ENCODE measurements at places on chromosomes 2 and 18.
A peak's percentile ranks its signal among the peaks of the same experiment; 100 is the strongest.

GRCh38 chr2:230537531-230537976 lies 121.6 kb downstream of the SP100 start:
- no peak overlapping the region for H3K4me3 ChIP-seq
- H3K4me1 ChIP-seq = no peaks in the 10 kb centered on the region
- H3K27me3 ChIP-seq = no peaks in the 10 kb centered on the region
- no peak for DNase-seq
- H3K27ac ChIP-seq = no peak overlapping the region
- H3K36me3 ChIP-seq = no peaks in the 10 kb centered on the region

DNA sequence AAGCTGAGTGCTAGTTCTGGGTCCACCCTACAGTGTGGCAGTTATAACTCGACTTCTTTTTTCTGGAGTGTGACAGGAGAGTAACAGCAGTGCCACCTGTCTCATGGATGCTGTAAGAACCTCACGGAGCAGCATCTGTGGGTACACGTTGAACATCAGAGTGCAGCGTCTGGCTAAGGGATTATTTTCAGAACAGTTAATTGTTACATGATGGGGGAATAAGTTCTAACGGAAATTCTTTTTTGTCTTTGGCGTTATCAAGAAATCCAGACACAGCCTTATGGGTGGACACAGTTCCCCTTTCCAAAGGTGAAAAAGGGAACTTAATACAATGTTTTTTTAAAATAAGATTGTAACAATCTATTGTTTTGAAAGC lies 28.3 kb upstream of the TOGARAM2 start:
- H3K4me3 ChIP-seq = no peak overlapping the region
- H3K36me3 ChIP-seq = peaks cover 18% of the 10 kb centered on the region
- peaks cover 30% of the 10 kb centered on the region for H3K4me1 ChIP-seq
- peak overlapping the region; percentile 61 for H3K27ac ChIP-seq
- no peak for DNase-seq

- H3K27ac ChIP-seq = no peak overlapping the region
- peak overlapping the region; percentile 10 for H3K4me3 ChIP-seq
- H3K27me3 ChIP-seq = peaks cover 100% of the 10 kb centered on the region
- H3K4me1 ChIP-seq = peaks cover 21% of the 10 kb centered on the region
- H3K36me3 ChIP-seq = no peaks in the 10 kb centered on the region
These were observed 4.3 kb downstream of the RAX start for GRCh38 chr18:59268721-59269562.

- H3K4me1 ChIP-seq = no peaks in the 10 kb centered on the region
- no peaks in the 10 kb centered on the region for H3K36me3 ChIP-seq
- no peak overlapping the region for H3K27ac ChIP-seq
- H3K27me3 ChIP-seq = no peaks in the 10 kb centered on the region
- DNase-seq = no peak
- no peak overlapping the region for H3K4me3 ChIP-seq
These were observed 67.8 kb downstream of the TMEFF2 start for GRCh38 chr2:192126912-192127311.

GRCh38 chr2:35821675-35822074 lies 533.9 kb upstream of the CRIM1 start:
- H3K36me3 ChIP-seq = no peaks in the 10 kb centered on the region
- H3K27ac ChIP-seq = no peak overlapping the region
- H3K4me1 ChIP-seq = no peaks in the 10 kb centered on the region
- no peaks in the 10 kb centered on the region for H3K27me3 ChIP-seq

DNA sequence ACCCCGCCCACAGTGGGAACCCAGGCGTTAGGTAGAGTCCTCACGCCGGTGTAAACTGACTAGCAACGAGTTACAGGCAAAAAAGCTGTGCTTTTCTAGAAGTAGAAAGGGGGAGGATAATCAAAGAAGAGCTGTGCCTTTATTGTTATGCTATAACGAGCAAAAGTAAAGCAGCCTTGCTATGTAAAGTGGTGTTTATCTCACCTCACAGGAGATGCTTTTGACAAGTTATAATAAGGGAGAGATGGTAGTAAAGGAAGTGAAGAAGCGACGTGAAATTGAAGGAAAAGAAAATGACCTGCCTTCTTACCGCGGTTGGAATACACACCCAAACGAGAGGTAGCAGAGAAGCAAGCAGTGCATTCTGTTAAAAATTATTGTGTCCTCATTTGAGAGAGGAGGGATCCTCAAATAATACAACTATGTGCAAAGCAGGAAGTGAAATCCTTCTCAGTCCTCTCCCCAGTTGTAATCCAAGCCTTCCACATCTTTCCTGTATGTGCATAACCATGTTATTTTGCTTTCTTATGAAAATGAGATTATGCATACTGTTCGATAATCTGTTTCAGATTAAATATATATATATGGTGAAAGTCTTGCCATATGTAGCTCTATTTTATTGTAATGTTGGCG lies 962 bp downstream of the TANK start:
- H3K27ac ChIP-seq = peak overlapping the region; percentile 94
- H3K27me3 ChIP-seq = no peaks in the 10 kb centered on the region
- H3K36me3 ChIP-seq = peaks cover 48% of the 10 kb centered on the region
- peaks cover 43% of the 10 kb centered on the region for H3K4me1 ChIP-seq
- DNase-seq = no peak
- H3K4me3 ChIP-seq = peak overlapping the region; percentile 77

GRCh38 chr2:124501575-124502152 lies 476.6 kb downstream of the CNTNAP5 start:
- DNase-seq = no peak
- no peaks in the 10 kb centered on the region for H3K27me3 ChIP-seq
- H3K36me3 ChIP-seq = no peaks in the 10 kb centered on the region
- H3K4me1 ChIP-seq = no peaks in the 10 kb centered on the region
- H3K4me3 ChIP-seq = no peak overlapping the region

DNA sequence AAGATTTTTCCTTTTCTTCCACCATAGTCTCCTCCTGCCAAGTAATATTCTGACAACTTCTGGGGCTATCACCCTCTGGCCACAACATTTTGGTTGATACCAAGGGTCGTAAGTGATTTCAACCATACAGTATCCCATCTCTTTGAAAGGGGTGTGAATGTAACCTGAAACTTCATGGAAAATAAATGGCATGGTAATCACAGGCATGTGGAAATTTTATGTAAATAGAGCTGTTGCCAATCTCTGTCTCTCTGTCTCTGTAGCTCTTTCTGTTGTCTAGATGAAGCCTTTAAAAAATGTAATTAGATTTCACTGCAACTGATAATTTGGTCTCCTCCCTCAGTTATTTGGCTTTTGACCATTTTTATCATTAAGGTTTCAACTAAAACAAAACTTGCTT lies 125.6 kb upstream of the RPRM start:
- H3K4me1 ChIP-seq = no peaks in the 10 kb centered on the region
- no peaks in the 10 kb centered on the region for H3K36me3 ChIP-seq
- no peak overlapping the region for H3K27ac ChIP-seq
- no peaks in the 10 kb centered on the region for H3K27me3 ChIP-seq

GRCh38 chr2:60822987-60823386 lies 58.4 kb upstream of the REL start:
- no peak overlapping the region for H3K27ac ChIP-seq
- no peaks in the 10 kb centered on the region for H3K36me3 ChIP-seq
- DNase-seq = no peak

- no peak overlapping the region for H3K4me3 ChIP-seq
- no peak overlapping the region for H3K27ac ChIP-seq
- no peaks in the 10 kb centered on the region for H3K36me3 ChIP-seq
- DNase-seq = no peak
These were observed 264.2 kb upstream of the EPAS1 start for GRCh38 chr2:46032996-46033395.

GRCh38 chr2:27369471-27370025 lies 590 bp downstream of the EIF2B4 start:
- peaks cover 21% of the 10 kb centered on the region for H3K4me1 ChIP-seq
- H3K4me3 ChIP-seq = peak overlapping the region; percentile 89
- H3K27ac ChIP-seq = peak overlapping the region; percentile 26
- DNase-seq = no peak

DNA sequence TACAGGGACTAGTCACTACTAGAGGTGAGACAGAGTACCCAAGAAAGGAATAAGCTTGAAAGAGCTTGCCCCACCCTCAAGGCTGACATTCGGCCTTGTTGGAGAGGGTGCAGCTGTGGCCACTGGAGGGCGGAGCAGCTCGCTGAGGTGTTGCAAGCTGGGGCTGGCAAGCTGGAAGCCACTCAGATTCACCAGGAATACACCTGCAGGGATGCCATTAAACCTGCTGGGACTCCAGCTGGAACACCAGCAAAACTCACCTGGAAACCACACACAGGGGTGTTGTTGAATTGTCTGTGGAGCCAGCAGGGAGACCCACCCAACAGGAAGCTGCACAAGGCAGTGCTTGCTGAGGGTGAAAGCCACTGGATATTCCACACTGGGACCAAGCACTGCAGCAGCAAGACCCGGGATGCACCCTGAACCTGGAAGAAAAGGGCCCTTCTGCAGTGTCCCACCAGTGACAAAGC lies 26.1 kb downstream of the KCTD18 start:
- no peaks in the 10 kb centered on the region for H3K27me3 ChIP-seq
- no peak overlapping the region for H3K27ac ChIP-seq

- no peaks in the 10 kb centered on the region for H3K36me3 ChIP-seq
- no peaks in the 10 kb centered on the region for H3K27me3 ChIP-seq
- peaks cover 41% of the 10 kb centered on the region for H3K4me1 ChIP-seq
- H3K27ac ChIP-seq = peak overlapping the region; percentile 71
- no peak overlapping the region for H3K4me3 ChIP-seq
These were observed 41.7 kb downstream of the PTPRM start for GRCh38 chr18:7608781-7609201.

- H3K36me3 ChIP-seq = peaks cover 46% of the 10 kb centered on the region
- H3K27me3 ChIP-seq = no peaks in the 10 kb centered on the region
These were observed 77.4 kb downstream of the LRRFIP1 start for GRCh38 chr2:237704501-237705434.

DNA sequence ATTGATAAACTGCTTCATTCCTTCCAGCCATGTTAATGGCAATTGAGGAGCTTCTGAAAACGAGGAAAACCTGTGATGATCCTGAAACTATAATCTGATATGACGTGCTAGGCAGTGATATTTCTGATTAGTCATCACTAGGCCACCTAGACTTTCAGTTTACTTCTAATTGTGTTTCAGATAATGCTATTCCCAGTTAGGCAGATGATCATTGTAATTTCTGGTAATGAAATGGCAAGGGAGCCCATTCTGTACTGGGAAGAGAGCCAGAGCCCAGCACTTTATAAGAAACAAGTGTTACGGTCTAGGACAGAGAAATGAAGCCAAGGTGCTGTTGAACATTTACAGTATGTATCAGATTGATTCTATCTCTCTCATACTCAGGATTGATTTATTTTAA lies 106.2 kb downstream of the CPO start:
- DNase-seq = no peak
- peak overlapping the region; percentile 96 for H3K27ac ChIP-seq
- H3K27me3 ChIP-seq = no peaks in the 10 kb centered on the region
- peaks cover 67% of the 10 kb centered on the region for H3K4me1 ChIP-seq

DNA sequence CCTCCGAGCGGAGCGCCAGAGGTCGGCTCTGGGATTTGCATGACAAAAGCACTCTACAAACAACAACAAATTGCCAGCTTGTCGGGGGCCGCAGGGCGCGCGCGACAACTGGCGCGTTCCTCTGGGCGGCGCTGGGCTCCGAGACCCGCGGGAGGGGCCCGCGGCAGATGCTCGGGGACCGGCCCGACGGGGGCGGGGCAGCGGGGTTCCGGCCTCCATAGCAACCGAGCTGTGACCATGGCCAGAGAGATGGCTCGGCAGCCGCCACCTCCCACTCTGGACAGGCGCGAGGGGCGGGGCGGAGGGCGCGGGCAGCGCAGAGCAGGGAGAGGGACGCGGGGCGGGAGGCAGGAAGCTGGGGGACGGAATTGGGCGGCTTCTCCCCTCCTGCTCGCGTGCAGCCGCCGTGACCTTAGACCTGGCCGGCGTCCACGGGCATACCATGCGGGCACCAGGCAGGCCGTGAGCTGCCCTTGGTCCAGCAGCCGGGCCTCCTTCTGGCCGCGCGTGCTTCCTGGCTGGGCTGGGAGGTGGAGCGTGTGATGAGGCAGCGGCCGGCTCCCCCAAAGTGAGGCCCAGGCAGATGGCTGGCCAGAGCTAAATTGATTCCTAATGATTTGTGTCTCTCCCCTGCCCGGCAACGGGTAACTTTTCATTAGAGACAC lies 171.5 kb downstream of the CELF4 start:
- peaks cover 4% of the 10 kb centered on the region for H3K4me1 ChIP-seq
- DNase-seq = peak; percentile 7
- H3K36me3 ChIP-seq = no peaks in the 10 kb centered on the region
- H3K27me3 ChIP-seq = peaks cover 10% of the 10 kb centered on the region
- H3K4me3 ChIP-seq = 0 out of 2 replicates have a peak overlapping the region, but pooled peaks have one; percentile 15
- no peak overlapping the region for H3K27ac ChIP-seq

GRCh38 chr2:219522111-219523030 lies 8.1 kb downstream of the ASIC4 start:
- H3K4me3 ChIP-seq = no peak overlapping the region
- DNase-seq = no peak

DNA sequence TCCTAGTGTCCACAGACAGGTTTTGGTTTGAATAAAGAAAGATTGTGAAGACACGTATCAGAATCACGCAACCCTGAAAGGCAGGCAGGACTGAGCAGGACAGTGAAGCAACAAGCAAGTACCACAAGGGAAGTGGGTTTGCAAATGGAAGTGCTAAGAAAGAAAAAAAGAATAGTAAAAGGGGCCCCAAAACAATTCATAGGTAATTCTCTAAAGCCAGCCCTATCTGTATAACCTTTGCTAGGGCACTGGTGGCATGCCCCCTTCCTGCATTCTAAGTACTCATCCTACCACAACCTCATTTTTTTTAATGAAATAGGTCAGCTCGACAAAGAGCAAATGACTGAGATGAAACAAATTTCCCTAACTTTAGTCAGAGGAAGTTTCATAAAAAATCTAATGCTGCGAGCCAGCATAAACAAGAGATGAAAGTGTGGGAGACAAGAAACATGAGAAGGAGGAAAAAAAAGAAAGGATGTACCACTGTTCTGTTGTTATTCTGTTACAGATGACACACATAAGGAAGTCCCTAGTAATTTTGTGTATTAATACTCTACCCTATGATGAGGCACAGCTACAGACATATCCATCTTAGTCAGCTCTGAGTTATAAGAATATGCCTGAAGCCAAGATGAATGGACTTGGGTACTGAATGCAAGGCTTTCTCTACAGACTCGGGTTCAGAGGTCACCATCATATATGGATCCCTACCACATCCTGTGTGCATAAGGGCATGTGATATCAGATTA lies 32.2 kb downstream of the IKZF2 start:
- no peak overlapping the region for H3K27ac ChIP-seq
- no peaks in the 10 kb centered on the region for H3K4me1 ChIP-seq
- H3K27me3 ChIP-seq = no peaks in the 10 kb centered on the region
- H3K36me3 ChIP-seq = no peaks in the 10 kb centered on the region
- peak; percentile 5 for DNase-seq

All from SJSA1 (cell line).